ENCODE measurements at places on chromosomes 12 and 14.

DNA sequence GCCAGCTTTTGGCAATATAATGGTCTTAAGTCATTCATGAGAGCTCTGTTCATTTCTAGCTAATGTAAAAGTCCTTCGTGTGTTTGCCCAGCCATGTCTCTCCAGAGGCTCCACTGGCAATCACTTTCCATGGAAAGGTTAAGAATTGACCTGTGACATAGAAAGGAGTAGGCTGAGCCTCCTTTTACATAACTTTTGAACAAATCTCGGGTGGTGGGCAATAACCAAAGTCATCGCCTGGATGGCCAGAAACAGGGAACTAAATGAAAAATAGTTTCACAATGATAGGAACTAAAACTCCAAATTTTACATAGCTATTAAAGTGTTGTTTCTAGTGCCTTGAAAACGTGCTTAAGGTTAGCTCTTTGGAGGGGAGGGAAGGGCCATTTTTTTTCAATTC, 6.5 kb downstream of the BHLHE41 start:
- DNase-seq, result no peak

DNA sequence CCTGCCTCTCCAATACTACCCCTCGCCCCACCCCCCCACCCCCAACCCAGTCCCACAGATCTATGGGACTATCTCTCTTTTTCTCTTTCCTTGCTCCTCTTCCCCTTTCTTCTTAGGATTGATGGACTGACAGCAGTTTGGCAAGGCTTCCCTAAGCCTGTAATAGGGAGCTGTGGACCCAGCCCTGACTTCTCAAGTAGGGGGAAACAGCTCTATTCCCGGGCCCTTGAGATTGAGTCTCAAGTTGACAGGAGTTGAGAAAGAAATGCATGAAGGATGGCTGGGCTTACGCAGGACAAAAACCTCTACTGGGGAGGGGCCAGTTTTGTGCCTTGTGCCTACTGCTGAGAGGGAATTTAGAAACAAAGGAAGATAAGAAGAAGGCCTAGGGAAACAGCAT, 60.4 kb downstream of the SMUG1 start:
- DNase-seq, result no peak

DNA sequence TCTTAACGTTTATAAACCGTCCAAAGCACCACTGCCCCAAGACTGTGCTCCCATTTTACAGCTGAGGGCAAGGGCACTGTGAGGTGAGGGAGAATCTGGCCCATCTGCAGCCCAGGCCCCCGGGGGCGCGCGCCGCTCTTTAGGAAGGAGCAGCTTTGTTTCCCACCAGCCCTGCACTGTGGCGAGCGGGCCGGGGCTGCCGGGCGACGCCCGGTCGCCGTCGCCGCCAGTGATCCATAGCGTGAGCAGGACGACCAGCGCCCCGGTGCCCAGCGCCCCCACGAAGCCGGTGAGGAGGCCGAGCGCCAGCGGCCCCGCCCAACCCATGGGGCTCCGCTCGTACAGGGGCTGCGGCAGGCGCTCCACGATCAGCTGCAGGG, 34.6 kb downstream of the FIGNL2 start:
- DNase-seq, result no peak

GRCh38 chr12:124002021-124002644, 29.1 kb downstream of the ZNF664 start:
- DNase-seq, result no peak

DNA sequence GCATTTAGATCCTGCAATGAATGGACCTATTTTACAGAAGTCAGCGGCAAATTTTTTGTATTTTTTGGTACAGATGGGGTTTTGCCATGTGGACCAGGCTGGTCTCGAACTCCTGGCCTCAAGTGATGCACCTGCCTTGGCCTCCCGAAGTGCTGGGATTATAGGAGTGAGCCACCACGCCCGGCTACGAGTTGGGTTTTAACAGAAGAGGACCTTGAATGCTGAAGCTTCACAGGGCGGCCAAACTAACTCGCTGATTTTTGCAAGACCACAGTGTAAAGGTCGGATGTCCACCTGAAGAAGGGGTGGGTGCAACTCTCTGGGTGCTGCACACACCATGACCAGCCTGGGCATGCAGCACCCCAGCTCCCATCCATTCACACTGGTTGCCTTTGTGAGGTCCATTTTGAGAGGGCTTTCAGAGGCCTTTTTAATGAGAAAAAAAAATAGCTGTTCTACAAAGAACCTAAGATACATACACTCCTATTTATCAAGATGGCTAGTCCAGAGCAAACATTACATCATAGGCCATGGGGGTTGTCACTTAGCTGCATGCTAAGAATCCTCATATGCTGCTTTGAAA, 21.6 kb upstream of the CDK2AP1 start:
- no peak for DNase-seq
